CD4-positive, alpha-beta T cell treated with Interleukin-17A for 1 hour (primary cell): ENCODE measurements at places on chromosomes 11 and 22.

DNA sequence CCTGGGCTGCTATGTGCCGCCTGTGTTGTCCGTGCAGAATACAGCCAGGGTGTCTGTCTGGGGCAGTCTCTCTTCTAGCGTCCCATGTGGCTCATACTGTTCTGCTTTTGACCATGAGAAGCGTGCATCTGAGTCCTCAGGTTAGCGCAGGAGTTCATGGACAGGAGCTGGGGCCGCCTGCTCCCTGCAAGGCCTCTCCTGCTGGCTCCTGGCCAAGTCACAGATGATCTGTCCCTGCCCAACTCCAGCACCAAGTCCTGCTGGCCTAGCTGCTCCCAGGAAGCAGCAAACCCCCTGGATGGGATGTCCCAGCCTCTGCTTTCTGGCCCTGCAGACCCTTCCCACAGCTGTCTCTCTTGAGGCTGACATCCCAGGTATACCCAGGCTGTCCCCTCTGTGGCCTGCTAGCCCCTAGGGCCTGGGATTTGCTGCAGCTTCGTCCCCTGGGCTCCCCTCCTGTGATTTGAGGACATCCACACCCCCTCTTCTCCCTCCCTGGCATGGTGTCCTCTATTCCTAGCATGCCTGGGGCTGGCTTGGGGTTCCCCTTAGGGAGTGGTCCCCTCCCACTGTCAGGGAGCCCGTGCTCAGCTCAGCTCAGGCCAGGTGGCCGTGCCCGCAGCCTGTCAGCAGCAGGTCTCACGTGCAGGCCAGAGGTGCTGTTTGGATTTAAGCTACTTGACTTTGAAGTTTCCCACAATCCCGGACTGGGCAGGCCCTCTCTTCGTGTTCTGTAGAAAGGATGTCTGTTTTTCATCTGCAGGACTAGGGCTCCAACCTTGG lies 17.8 kb downstream of the PRR5 start:
- DNase-seq, result no peak

- no peak for DNase-seq
Observed at GRCh38 chr11:121964591-121964990, 151.4 kb downstream of the BLID start.

GRCh38 chr22:45014654-45015053 lies 4.8 kb upstream of the PHF21B start:
- no peak for DNase-seq

GRCh38 chr22:36773935-36774334 lies 2.0 kb downstream of the IFT27 start:
- DNase-seq, result no peak

- no peak for DNase-seq
Observed at GRCh38 chr11:81220146-81220895, 1513.3 kb downstream of the FAM181B start.

GRCh38 chr11:27991736-27992135 lies 116.2 kb downstream of the KIF18A start:
- no peak for DNase-seq

- DNase-seq, result no peak
Observed at GRCh38 chr11:115188188-115188897, 315.9 kb downstream of the CADM1 start.

DNA sequence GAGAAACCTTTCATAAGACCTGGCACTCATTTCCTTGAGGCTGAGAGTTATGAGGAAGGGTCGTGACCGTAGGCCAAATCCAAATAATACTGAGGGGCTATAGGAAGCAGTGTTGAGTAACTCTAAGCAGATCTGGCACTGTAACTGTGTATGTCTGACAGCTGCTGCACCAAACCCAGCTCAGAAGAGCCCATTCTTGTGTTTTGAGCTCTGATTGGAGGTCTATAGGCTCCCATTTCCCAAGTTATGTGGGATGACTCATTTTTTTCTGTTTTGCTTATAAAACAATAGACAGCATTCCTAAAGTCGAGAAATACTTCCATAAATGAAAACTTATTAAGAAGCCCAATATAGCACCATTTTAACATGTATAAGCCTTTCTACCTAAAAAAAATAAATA lies 645.8 kb downstream of the DLG2 start:
- no peak for DNase-seq

- DNase-seq, result peak; percentile 45
Observed at GRCh38 chr11:64864473-64865285, 13.7 kb downstream of the EHD1 start.
